Colonic mucosa (tissue), 4 donors: ENCODE measurements at places on chromosomes 7 and 10. TPM values are rescaled to one million over a fixed set of nuclear protein-coding genes. Genes with fewer than 3 reads are reported as not detected.

DNA sequence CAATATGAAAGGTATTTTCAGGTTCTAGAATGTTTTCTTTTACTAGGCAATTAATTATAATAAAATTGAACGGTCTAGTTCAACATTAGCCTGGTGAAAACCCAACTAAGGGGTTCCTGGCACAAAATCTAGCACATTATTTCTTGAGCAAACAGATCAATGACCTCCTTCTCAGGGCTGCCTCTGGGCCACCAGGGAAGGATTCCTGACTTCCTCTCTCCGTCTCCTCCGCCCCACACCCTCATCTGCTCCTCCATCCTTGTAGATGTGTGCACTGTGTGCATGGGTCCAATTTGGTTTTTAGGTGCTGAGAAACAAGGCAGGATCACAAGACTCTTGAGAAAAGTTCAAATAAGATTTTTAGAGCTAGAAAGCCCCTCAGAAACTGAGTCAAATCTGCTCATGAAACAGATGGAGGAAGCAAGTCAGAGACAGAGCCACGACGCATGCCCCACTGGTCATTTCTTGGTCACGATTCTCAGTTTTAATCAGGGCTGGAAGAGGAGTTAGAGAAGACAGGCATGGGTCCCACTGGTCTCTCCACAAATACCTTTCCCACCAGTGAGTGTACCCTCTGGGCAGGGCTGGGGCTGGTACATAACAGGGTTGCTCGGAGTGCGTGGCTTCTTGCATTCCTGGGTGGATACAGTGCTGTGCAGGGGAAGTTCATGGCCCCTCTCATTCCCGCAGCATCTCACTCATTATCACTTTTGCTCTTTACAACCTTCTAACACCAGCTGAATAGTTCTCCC is 3.8 kb downstream of the TRPV6 start:
- DNase-seq, result no peak
- no peaks in the 10 kb centered on the region for H3K4me1 ChIP-seq
- no peaks in the 10 kb centered on the region for H3K27me3 ChIP-seq
- H3K36me3 ChIP-seq, result no peaks in the 10 kb centered on the region

DNA sequence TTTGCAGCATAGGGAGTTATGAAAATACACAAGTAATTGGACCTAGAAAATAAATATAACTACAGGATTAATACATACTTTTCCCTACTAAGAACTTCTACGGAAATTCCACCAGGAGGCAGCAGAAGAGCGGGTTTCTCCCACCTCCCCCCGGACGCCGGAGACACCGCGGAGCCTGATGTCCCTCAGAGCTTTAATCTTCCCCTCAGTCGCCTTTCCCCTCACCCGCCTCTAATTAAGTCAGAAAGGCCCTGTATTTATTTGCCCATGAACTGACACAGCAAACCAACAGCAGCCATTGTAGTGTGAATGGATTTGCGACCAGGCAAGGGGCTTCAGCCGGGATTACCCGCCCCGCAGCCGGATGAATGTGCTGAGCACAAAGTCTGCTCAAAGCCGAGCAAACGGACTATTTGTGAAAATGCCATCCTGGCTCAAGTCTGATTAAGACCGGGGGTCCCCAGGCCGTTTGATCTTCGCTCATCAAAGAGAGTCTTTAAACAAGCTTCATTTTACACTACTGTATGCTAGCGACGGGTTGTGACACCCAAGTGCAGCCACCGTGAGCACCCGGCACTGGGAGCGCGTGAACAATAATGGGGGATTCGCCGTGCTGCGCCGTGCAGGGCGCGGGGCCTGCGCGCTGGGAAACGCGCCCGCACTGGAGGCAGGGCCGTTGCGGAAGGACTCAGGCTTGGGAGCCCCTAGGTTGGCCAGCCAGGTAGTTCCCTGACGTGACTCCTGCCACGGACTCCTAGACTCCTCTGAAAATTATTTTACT is 5.6 kb upstream of the DKK1 start:
- peak overlapping the region; percentile 48 for H3K4me3 ChIP-seq
- no peaks in the 10 kb centered on the region for H3K4me1 ChIP-seq
- no peaks in the 10 kb centered on the region for H3K36me3 ChIP-seq
- peak; percentile 35 for DNase-seq

DNA sequence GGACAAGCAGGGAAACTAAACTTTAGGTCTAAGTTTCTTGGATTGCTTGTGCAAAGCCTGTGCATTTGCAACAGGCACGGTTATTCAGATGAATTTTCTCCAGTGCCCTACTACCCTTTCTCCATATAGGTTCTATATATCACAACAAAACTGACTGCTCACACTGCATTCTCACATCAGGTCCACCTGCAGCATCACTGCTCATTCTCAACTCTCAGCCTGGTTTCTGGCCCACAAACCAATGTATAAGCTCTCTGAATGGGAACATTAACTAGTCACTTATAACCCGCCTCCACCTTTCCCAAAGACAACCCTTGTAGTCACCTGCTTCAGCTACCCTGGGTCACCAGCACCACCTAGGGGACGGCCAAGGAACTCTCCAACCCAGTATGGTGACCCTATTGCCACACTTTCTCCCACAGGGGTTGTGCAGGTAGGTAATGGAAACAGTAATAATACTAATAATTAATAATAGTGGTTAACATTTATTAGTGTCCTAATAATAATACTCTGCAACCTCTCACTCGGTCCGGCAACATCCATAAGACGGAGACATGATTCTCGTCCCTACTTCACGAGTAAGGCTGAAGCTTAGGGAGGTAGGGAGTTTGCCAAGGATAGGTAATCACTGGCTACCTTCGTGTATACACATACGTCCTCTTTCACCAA is 97.3 kb downstream of the CLEC2L start:
- no peak overlapping the region for H3K27ac ChIP-seq
- H3K36me3 ChIP-seq, result peaks cover 8% of the 10 kb centered on the region
- no peak overlapping the region for H3K4me3 ChIP-seq
- DNase-seq, result peak; percentile 68
- H3K4me1 ChIP-seq, result no peaks in the 10 kb centered on the region

DNA sequence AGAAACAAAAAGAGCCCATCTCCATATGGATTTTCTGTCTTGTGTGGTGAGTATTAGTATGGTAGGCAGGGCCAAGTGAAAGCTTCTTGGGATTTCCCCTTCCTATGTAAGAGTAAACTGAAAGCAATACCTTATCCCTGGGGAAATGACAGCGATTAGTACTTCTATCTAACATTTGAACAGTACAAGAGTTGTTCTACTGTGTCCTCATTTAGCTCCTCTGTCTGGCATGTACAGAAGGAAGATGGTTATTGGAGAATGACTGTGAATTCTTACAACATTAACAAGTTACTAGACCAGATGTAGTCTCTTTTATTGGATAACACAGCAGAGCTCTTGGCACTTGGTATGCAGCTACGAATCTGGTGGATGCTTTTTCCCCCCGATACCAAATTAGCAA is 17.9 kb upstream of the TRIL start:
- no peak for DNase-seq
- H3K36me3 ChIP-seq, result no peaks in the 10 kb centered on the region
- H3K27ac ChIP-seq, result no peak overlapping the region
- no peak overlapping the region for H3K4me3 ChIP-seq

DNA sequence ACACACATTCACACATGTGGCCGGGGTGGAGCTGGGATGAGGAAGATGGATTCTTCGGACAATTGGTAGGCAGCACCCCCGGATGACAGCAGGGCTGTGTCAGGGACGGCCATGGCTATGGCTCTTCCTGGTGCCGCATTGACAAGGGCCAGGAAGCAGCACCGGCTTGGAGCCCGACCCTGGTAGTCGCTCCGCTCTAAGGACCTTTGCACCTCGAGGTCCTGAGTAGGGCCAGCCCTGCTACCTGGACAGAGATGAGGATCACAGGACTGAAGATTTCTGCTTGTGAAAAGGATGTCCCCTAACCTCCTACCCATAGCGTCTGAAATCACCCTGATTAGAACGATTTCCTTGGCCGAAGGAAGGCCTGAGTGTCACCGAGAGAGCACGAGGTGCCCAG is 134.1 kb downstream of the ADARB2 start:
- no peak overlapping the region for H3K27ac ChIP-seq
- H3K27me3 ChIP-seq, result peaks cover 3% of the 10 kb centered on the region
- H3K4me1 ChIP-seq, result no peaks in the 10 kb centered on the region
- H3K4me3 ChIP-seq, result no peak overlapping the region
- no peaks in the 10 kb centered on the region for H3K36me3 ChIP-seq

DNA sequence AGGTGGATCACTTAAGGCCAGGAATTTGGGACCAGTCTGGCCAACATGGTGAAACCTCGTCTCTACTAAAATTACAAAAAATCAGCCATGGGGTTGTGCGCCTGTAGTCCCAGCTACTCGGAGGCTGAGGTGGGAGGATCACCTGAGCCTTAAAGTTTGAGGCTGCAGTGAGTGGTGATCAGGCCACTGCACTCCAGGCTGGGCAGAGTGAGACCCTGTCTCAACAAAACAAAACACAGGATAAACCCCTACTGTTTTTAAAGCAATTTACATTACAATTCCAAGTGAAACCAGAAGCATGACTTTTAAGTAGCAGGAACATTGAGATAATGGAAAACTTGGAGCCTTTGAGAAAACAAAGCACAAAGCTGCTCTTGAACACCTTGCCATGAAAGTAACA is 92.4 kb upstream of the BTBD16 start:
- no peak overlapping the region for H3K27ac ChIP-seq
- no peak overlapping the region for H3K4me3 ChIP-seq

DNA sequence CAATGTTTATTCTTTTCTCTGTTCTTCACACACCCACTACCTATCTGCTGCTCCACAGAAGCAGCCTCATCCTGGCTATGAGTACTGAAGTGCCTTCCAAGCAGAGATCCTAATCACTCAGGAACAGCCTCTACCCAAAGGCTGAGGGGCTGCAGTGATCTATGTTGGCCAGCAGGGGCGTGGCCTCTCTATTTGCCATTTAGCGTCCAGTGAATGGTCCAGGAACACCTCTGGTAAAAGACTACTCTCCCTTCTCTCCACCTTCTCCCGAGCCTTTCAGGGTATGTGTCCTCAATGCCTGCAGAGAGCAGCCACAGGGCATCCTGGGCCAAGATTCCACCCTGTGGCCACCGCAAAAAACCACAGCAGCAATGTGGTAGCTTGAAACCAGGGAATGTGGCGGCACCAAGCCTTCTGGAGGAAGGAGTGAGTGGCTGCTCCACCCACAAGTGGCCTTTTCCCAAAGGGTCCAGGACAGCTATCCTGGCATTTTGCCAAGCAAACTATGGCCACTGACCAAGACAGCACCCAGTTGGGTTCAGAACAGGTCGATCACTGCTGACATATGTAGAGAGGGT is 70.9 kb downstream of the SYPL1 start:
- H3K27ac ChIP-seq, result no peak overlapping the region
- no peak overlapping the region for H3K4me3 ChIP-seq
- H3K4me1 ChIP-seq, result no peaks in the 10 kb centered on the region
- DNase-seq, result no peak
- no peaks in the 10 kb centered on the region for H3K36me3 ChIP-seq
- H3K27me3 ChIP-seq, result no peaks in the 10 kb centered on the region

GRCh38 chr10:43322769-43323168 is 48.7 kb upstream of the FXYD4 start:
- H3K4me3 ChIP-seq, result peak overlapping the region; percentile 29
- H3K27me3 ChIP-seq, result peaks cover 3% of the 10 kb centered on the region
- peak overlapping the region; percentile 66 for H3K27ac ChIP-seq
- H3K36me3 ChIP-seq, result no peaks in the 10 kb centered on the region
- no peaks in the 10 kb centered on the region for H3K4me1 ChIP-seq

DNA sequence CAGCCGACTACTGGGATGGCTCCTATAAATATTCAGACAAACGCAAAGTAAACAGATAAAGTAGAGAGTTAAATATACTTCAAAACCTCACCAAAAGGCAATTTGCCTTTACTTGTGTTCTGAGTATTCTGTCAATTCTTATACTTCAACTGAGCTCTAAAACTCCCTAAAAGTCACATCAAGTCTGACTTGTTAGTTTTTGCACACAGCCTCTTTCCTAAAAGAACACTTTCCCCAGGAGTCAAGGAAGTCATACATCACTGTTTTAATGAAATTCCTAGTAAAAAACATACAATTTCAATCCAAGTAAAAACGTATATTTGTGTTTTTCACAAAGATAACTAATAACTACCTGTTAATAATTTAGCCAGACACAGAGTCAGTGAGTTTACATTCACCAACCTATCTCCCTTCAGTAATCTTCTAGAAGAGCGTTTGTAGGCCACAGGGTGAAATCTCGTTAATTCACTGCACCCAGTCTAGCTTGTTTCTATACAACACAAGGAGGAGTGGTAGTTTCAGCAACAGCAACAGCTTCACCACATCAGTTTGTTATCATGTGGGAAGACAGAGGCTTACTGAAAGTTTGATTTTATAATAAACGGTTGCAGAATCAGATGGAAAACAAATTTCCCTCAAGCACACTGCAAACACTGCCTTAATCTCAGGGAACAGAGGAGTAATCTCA is 2.7 kb downstream of the COBL start:
- no peak overlapping the region for H3K27ac ChIP-seq
- peaks cover 4% of the 10 kb centered on the region for H3K27me3 ChIP-seq
- H3K4me1 ChIP-seq, result no peaks in the 10 kb centered on the region

DNA sequence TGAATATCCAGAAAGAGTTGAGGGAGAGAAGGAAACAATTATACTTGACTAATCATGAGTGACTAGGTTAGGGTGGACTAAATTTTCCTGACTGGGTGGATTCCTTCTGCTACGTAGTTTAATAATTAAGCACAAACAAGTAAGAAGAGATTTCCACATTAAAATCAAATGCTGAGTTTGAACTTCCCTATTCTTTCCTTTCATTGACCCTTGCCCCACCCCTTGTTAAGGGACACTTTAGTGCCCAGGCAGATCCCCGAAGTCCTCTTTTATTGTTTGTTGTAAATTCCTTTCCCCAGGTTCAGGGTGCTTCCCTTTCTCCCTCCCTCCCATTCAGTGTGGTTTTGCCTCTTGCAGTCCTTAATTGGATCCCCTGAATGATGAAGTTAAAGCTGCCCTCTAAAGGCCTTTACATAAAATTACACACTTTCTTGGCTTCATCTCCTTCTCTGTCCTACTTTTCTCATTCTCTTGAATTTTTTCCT is 8.8 kb upstream of the SPAM1 start:
- no peaks in the 10 kb centered on the region for H3K27me3 ChIP-seq
- peak; percentile 53 for DNase-seq
- no peak overlapping the region for H3K27ac ChIP-seq
- no peaks in the 10 kb centered on the region for H3K4me1 ChIP-seq
- H3K36me3 ChIP-seq, result no peaks in the 10 kb centered on the region

- no peak overlapping the region for H3K27ac ChIP-seq
- DNase-seq, result no peak
- H3K4me3 ChIP-seq, result no peak overlapping the region
- no peaks in the 10 kb centered on the region for H3K27me3 ChIP-seq
- H3K4me1 ChIP-seq, result no peaks in the 10 kb centered on the region
Observed at GRCh38 chr7:93646538-93646937, 72.0 kb upstream of the CALCR start.

The ZPBP gene
- not detected for total RNA-seq
